ENCODE measurements at places on chromosomes 16 and 17. TPM values are rescaled to one million over a fixed set of nuclear protein-coding genes. Genes with fewer than 3 reads are reported as not detected.

DNA sequence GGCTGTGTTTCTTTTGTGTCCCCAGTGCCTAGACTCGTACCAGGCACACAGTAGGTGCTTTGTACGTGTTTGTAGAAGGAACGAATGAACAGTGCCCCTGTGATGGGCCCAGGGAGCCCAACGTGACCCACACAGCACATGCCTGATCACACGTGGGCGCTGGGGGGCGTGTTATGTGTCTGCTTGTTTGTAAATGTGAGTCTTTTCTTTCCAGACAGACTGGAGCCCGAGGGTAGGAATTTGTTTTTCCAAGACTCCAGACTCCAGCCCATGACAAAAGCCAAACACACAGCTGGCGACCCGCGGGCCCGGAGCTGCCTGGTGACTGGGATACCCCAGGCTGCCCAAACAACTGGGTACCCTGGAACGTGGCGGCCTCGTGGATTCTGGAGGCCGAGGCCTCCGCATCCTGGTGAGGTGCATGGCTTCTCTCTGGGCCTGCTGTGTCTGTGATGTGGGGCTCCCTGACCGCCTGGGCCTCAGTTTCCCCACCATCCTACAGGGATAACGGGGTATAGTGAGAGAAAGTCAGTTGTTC lies 14.9 kb upstream of the CBFA2T3 start:
- no peak for DNase-seq

HSD11B2 gene
- 1.3 TPM for polyA plus RNA-seq

DNA sequence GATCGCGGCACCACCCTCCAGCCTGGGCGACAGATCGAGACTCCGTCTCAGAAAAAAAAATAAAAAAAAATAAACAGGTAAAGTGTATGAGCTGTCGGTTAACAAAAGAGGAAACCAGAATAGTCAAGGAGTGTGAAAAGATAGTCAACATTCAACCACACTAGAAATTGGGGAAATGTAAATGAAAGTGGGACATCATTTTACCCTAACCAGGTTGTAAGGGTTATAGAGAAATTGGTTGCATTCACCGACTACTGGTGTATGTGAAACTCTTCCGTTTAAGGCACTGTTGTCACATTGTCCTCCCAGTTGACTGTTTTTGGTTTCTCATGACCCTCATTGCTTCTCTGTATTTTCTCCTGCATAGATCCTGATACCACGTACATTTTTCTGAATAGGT lies 62.8 kb downstream of the RABEP1 start:
- no peak for DNase-seq

SEC14L5 gene
- polyA plus RNA-seq, result not detected

MBTPS1 gene
- 32.1 TPM for polyA plus RNA-seq

KRTAP4-11 gene
- not detected for polyA plus RNA-seq

GRCh38 chr17:4657678-4658077 lies 16.2 kb upstream of the ALOX15 start:
- no peak for DNase-seq

HBQ1 gene
- polyA plus RNA-seq, result 1.6 TPM

DNA sequence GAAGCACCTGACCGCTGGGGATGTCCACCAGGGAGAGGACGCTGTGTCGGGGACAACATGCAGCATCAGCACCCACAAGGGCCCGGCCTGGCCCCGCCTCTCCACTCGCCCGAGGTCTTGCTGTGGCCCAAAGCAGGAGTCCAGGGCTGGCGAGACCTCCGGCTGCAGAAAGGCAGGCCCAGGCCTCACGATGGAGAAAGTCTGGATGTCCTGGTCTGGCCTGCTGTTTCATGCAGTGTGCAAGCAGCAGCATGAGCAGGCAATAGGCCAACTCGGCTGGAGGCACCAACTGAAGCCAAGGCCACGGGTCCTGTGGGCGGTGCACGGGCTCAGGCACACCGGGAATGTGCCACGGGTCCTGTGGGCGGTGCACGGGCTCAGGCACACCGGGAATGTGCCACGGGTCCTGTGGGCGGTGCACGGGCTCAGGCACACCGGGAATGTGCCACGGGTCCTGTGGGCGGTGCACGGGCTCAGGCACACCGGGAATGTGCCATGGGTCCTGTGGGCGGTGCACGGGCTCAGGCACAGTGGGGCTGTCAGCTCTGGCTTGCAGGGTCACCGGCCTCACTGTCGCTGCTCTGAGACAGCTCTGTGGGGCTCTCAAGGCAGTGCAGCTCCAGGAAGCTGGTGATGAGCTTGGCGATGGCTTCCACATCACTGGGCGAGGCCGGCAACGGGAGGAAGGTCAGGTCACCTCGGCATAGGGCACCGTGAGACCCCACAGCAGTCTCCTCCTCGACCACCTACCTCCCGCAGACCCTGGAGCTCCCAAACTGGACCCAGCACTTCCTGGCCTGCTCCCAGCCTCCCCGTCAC lies 6.9 kb downstream of the CYBC1 start:
- DNase-seq, result no peak

- DNase-seq, result no peak
Observed at GRCh38 chr16:17417740-17418139, 53.0 kb downstream of the XYLT1 start.

LDHD gene
- 0.45 TPM for polyA plus RNA-seq

ZNF785 gene
- 2.1 TPM for polyA plus RNA-seq

GRCh38 chr17:82461827-82462524 lies 3.4 kb downstream of the NARF start:
- no peak for DNase-seq

NPTX1 gene
- polyA plus RNA-seq, result not detected

GRCh38 chr17:66306446-66306845 lies 4.0 kb downstream of the PRKCA start:
- DNase-seq, result no peak

DNA sequence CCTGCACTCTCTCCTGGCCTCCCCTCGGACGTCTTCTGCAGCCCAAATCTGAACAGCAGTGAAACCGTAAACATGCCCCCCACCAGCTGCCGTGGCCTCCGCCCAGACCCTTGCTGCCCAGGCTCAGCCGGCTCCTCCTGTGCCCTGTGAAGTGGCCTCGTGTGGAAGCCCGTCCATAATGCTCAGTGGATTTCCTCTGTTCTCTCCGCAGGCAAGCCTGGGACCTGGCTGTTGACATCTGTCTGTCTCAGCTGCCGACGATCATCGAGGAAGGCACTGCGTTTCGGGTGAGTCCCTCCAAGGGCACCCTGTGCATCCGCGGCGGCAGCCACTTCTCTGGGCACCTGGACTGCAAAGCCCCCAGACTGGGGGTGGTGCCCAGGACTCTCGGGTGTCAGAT lies 153.9 kb upstream of the CHMP6 start:
- no peak for DNase-seq
